ENCODE measurements at places on chromosomes 7 and 10.

DNA sequence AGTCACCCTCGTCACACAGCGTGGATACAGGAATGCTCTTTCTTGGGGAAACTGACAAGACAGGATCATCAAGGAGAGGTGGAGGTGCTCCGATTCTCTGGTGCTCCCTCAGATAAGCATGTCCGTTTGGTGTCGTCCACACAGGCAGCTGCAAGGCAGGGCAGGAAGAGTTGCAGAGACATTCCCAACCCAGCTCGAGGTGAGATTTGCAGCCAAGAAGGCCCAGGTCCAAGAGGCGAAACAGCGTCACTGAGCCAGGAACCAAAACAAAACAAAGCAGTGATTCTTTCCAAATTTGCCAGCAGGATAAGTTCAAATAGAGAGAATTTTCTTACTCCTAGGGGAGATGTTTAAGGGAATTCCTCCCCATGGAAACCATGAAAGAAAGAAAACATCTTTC, 386.5 kb upstream of the PFKP start:
- no peak for DNase-seq

- no peak for DNase-seq
These were observed 91.2 kb downstream of the FAM13C start for GRCh38 chr10:59271160-59271559.

DNA sequence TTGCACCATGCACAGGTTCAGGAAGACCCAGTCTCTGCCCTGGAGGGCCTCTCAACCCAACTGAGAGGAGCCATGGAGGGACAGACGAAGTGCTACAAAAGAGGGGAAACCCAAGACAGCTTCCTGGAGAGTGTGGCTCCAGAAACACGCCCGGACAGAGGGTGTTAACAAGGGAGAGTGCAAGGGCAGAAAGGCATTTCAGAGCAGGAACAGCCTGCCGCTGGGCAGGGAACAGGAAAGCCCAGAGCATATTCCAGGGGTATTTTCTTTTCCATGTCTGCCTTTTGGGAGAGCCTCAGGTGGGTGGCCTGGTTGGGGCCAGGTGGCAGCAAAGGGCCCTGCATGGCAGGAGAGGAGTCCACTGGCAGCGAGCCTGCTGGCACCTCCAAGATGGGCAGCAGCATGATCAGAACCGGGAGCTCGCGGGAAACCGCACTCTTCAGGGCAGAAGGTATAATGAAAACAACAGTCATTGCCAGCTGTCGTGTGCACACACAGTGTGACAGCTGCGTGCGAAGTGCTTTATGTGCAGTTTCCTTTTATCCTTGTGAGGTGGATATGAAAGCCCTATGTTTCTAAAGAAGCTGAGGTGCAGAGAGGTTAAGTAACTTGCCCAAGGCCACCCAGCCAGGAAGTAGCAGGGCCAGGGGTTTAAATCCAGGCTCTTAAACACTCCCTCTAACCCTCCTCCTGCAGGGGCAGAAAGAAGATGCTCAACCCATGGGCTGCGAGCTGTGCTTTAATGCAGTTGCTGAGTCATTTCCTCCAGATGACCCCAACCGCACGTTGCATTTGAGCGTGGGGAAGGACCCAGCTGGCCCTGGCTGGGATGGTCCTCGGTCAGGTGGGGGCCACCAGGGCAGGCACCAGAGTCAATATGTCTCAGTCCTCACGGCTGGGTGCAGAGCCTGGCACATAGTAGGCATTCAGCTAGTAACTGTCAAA, 128.6 kb downstream of the OAT start:
- peak; percentile 55 for DNase-seq

DNA sequence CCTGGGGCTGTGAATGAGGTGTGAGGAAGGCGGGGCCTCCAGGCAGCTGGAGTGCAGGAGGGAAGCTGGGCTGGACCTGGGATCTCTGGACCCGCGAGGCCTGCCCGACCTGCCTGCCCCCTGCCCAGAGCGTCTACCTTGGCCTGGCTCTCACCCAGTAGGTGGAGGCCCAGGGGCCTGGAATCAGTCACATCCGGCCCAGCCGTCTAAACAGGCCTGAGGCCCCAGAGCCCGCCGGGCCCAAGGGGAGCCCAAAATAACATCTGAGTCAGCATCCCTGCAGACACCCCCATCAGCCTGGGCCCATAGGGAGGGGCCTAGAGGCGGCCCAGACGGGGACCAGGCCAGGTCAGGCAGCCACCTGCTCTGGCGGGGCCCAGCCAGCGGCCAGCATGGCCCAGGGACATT, 15.1 kb upstream of the ELN start:
- DNase-seq, result peak; percentile 45

GRCh38 chr10:113879691-113880090, 25.2 kb downstream of the NHLRC2 start:
- DNase-seq, result no peak

DNA sequence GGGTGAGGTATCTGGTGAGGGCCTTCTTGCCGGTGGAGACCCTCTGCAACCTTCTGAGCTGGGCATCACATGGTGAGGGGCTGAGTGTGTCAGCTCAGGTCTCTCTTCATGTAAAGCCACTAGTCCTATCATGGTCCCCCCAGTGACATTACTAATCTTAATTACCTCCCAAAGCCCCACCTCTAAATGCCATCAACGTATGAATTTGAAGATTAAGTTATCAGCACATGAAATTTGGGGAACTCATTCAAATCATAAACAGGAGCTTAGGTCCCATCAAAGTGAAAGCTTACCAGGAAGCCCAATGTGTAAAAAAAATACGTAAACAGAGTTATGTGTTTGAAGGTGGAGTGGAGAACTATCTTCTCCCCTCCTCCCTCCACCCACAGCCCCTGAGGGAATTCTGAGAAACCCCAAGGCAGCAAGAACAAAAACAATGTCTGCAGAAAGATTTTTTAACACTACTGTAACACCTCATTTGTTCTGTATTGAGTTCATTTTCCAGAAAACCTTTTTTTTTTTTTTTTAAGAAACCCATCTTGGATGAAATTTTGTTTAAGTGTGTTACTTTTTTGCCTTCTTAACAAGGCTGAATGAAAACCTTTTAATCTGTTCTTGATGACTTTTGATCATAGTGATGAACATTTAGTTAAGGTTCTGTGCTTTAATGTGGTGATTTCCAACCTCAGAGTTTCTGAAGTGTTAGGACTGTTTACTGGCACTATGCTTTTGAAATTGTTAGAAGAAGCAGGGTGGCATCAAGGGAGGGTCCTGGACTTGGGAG, 19.1 kb upstream of the PCGF5 start:
- DNase-seq, result peak; percentile 35
